ENCODE measurements at places on chromosomes 4 and X.
A peak's percentile ranks its signal among the peaks of the same experiment; 100 is the strongest.

DNA sequence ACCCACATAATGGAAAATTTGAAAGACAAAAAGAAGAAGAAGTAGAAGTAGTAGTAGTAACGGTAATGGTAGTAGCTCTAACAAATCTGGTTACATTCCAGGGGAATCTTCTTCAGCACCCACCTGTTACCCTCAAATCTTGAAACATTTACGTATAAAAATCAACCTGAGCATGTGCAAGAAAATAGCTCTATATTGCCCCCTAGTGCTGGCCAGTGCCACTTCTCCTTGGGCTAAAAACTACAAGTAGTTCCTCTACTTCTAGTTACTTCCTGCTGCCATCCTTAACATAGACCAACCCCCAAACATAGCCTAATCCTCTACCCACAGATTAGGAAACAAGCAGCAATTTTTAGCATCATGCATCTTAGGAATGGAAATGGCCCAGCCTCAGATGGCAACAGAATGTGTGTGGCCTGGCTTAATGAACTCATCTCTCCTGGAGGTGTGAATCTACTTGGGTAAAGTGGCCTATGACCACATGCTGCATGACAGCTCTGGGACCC is 3.1 kb downstream of the PDGFC start:
- peak; percentile 43 for DNase-seq

GRCh38 chrX:140697618-140698017 is 11.9 kb upstream of the LINC00632 start:
- DNase-seq: no peak

GRCh38 chrX:264634-265455 is 16.3 kb upstream of the PLCXD1 start:
- DNase-seq: no peak

DNA sequence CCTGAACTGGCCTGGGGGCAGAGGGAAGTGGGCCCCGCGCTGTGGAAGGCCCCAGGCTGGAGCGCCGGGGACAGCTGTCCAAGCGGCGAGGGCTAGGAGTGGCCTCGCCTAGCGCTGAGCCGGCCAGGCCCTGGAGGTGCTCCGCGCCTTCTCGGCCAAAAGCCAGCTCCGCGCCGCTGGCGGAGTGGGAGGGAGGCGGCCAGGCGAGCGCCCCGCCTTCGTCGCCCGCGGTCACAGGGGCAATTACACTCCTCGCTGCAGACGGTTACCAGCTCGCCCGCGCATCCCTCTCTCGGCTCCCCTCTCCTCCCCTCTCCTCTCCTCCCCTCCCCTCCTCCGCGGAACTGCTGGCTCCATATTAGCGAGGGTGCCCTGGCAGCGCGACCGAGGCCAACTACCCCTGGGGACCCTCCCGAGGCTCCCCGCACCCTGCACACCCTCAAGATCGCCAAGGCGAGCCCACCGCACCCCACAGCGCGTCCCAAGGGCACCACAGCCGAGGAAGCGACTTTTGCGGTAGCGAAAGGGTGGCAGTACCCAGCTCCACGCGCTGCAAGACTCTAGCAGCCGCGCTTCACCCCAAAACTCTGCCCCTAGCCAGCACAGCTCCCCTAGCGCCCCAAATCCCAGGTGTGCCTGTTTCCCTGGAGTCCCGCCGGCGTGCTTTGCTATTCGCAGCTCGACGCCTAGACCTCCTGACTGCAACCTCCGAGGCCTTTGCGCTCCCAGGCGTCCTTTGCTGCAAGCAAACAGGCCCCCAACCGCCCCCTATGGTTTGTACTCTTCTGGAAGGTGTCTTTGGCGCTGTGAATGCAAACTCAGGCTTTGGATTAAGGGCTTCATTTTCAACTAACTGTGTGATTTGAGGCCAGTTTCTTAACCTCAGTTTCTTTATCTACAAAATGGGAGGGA is 91.4 kb downstream of the BCOR start:
- DNase-seq: no peak

- no peak for DNase-seq
Measured at GRCh38 chrX:3379111-3379510, 32.7 kb upstream of the MXRA5 start.

- DNase-seq: no peak
Measured at GRCh38 chr4:89538886-89539285, 231.3 kb upstream of the GPRIN3 start.

- no peak for DNase-seq
Measured at GRCh38 chrX:79089896-79090584, 54.4 kb upstream of the GPR174 start.

- no peak for DNase-seq
Measured at GRCh38 chr4:145868637-145869409, 69.8 kb downstream of the ZNF827 start.

DNA sequence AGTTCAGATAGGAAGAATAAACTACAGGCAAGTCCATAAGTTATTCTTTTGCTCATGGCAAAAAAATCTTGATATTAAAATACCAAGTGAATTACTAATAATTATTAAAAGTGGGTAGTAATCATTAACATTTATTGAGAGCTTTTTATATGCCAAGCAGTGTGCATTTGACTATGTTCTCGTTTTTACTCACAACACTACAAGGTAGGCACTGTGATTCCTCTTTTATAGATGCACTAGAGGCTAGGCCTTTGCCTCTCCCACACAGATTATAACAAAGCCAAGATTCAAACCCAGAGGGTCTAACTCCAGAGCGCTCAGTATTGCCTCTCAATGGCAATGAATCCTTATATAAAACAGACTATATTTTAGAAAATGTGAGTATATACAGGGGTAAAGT is 254.2 kb downstream of the NAF1 start:
- DNase-seq: no peak

- peak; percentile 90 for DNase-seq
Measured at GRCh38 chr4:127309369-127310102, 323.2 kb upstream of the INTU start.

DNA sequence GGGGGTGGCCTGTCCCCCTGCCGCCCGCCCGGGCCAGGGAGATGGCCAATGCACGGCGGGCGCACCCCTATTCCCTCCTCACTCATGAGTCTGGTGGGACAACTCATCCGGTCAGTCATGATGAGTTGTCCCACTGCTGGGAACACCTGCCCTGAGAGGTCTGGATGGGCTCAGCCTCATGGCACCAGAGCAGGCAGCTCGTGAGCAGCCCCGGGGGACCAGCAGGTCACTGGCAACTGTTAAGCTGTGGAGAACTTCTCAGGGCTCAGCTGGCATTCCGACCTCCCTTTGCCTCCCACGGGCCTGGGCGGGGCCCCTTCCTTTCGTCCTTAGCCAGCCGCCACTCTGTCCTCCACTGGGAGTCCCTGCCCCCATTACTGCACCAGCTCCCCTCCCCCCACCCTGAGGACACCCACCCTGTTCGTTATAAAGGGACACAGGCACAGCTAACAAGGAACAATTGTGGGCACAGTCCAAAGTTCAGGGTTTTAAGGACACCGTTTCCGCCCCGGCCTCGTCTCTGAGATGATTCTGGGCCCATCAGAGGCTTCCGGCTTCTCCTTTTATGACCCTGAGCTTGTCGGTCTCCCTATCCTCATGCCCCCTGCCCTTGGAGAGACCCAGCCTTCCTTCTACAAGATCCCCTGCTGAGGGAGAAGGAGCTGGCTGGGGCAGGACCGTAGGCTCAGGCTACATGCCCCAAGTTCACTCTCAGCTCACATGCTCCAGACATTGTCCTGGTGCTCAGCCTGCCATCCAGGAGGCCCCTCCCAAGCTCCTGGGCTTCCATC is 14.6 kb upstream of the KIAA0232 start:
- DNase-seq: no peak

GRCh38 chrX:19563746-19564145 is 48.4 kb upstream of the MAP3K15 start:
- no peak for DNase-seq

GRCh38 chr4:91116861-91117260 is 989.7 kb downstream of the CCSER1 start:
- peak; percentile 10 for DNase-seq

DNA sequence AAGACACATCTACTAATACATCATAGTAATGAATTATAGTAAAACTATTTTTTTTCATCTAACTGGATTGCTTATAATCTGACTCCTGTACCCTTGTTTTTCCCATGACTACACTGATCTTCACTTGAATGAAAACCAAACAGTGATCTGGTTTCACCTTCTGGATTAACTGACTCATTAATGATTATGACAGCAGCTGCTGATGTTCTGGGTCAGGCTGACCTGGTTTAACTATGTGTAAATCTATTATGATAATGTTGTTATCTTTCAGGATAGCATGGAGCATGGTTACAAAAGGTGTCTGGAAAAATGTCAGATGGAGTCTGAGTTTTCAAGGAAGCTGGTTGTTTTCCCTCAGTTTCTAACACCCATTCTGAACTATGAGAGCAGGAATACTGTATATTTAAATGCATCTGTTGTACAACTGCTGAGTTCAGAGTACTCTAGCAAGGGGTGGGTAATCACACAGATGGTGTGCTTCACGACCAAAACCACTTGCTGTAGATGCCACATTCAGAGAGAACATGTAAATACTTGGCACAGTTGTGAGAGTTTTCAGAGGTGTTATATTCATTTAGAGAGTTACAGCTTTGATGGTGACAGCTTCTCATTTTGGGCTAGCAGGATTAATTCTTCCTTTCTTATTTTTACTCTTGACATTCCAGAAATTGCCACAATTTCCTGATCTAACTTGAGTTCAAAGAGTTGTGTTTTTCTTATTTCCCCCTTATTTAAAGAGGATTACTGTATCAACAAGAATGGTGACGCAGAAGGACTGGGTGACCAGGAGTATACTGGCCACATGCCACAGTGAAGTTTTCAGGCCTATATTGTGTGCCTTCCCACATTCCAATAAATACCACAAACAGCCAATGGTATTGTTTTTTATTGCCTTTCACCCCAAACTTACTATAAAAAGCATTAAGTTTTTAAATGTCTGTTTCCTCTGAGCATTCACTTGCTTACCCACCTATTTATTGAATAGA is 249.7 kb upstream of the TET2 start:
- DNase-seq: no peak

- DNase-seq: no peak
Measured at GRCh38 chr4:73866246-73866645, 2.9 kb upstream of the CXCL1 start.

DNA sequence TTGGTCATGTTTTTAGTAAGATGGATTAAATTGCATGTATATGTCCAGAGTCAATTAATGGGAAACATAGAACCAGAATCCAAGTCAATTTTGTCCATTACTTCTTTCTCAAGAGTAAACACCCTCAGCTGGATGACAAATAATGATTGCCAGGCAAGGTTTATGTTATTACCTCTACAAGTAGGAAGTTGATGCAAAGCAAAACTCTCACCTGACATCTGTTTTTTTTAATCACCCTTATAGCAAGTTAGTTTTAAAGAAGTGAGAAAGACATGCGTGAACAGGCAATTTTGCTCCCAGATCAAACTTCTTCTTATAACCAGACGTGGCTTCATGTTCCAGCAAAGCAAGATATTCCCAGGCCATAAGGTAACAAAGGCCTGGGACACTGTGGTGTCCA is 348.5 kb upstream of the FTHL17 start:
- no peak for DNase-seq

- DNase-seq: no peak
Measured at GRCh38 chr4:8655411-8656184, 63.0 kb downstream of the CPZ start.

- no peak for DNase-seq
Measured at GRCh38 chrX:42260854-42261253, 337.5 kb upstream of the CASK start.

GRCh38 chr4:89570931-89571330 is 263.3 kb upstream of the GPRIN3 start:
- DNase-seq: no peak

GRCh38 chrX:15525664-15526416 is 25.2 kb downstream of the BMX start:
- DNase-seq: no peak

DNA sequence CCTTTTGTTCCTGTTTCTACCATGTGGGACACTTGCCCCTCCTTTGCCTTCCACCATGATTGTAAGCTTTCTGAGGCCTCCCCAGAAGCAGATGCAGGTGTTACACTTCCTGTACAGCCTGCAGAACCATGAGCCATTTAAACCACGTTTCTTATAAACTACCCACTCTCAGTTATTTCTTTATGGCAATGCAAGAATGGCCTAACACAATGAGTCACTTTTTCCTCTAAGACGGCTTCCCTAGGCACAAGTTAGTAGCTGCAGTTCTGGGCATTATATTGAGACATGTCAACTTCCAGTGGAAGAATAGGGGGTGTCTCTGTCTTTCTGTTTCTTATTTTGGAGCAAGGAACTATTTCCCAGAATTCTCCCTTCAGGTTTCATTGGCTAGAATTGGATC is 32.9 kb upstream of the DIPK2B start:
- no peak for DNase-seq

DNA sequence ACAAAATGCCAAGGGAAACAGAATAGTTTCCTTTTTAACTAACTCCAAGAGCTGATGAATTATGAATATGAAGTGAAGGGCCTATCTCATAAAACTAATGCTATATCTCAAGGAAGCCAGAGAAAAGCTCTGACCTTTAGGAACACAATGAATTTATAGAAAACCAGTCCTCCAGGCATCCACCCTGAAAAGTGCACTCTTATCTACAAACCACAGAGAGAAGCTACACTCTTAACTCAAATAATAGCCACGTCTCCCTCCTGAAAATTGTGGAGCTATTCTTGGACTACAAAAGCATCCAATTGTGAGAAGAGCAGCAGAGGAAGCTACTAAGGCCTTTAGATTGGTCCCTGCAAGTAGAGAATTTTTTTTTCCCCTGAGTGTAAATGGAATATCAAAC is 253.9 kb downstream of the IL15 start:
- peak; percentile 89 for DNase-seq

- DNase-seq: no peak
Measured at GRCh38 chr4:141686146-141686775, 49.9 kb downstream of the IL15 start.

DNA sequence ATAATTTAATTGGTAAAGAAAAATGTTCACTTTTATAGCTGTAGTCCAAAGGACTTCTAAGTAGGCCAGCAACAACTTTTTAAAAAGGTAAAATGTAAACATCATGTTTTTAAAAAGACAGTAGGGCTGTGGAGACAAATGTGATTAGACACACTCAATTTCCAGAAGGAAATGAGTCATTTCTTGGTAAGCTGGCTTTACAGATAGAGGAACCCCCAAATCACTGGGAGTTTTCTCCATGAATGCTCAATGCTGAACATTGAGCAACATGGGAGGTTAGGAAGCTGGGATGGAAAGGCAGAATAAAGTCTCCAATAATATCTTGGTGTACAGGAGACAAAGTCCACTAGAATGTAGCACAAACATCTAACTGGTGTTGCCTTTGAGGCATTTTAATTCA is 121.3 kb downstream of the NWD2 start:
- peak; percentile 12 for DNase-seq

- DNase-seq: no peak
Measured at GRCh38 chrX:120304256-120304655, 7.0 kb downstream of the TMEM255A start.

DNA sequence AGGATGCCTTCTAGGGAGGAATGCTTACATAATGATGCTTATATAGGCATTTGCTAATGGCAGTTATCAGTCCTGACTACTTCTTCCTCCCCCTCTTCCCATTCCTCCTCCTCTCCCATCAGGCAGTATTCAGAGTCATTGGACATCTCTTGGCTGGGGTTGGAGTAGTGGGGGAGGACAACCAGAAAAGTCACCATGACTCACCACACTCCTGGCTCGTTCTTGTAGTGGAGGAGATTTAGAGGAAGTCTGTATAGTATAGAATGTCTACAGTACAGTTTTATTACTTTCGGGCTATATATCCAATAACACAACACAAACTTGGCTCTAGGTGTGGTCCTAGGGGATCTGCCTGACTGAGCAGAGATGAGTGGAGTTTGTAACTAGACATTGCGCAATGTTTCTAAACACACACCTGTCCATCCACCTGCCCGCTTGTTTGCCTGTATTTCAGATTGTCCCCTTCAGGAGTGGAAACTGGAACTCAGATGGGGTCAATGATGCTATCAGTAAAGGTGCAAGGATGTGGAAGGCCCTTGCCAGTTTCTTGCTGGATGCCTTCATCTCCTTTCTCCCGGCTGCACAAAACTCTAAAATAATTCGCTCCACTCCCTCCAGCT is 27.9 kb upstream of the KIAA1210 start:
- DNase-seq: no peak

Measured in foreskin melanocyte (primary cell).